Skeletal muscle cell (primary cell): ENCODE measurements at places on chromosomes 6 and 20.

DNA sequence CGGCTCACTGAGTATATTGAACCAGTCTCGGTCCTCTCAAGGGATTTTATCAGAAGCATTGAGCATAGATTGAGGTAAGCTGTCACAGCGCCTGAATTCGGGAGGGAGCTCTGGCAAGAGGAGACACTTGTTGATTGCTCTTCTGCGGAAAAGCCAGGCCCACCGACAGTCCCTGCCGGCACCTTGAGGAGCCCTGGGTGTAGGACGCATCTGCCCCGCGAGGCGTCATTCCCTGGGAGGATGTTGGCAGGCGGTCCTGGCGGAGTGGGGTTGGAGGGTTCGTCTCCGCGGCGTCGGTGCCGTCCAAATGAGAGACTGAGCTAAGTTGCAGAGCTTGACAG, 843 bp downstream of the FBXO9 start:
- DNase-seq, result no peak

DNA sequence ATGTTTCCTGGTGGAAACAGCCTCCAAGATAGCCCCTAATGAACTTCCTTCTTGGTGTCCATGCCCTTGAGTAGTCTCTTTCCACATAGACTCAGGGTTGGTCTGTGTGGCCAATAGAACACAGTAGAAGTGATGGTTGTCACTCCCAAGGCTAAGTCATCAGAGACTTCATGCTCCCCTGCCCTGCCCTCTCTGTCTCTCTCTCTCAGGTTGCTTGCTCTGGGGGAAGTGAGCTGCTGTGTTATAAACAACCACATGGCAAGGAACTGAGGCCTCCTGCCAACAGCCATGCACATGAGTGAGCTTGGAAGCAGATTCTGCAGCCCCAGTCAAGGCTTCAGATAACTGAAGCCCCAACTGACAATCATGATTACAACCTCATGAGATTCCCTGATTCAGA, 85.3 kb upstream of the SLC22A16 start:
- DNase-seq, result no peak

- DNase-seq, result no peak
Measured at GRCh38 chr6:148242180-148242579, 100.5 kb upstream of the SASH1 start.

DNA sequence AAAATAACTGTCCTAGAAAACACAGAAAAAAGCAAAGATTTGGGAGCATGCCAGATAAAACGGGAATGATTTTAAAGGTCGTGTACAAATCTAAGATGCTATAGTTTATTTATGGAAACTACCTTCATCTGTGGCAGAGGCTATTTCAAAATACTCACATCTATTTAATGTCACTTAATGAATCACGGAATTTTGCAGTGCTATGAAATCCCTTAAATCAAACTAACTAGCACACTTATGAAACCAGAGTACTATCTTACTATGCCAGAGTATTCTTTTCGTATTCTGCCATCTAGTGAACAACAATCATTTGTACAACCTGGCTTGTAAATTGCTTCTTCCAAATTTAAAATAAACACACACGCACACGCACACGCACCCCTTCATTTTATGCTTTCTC, 77.9 kb upstream of the BMP5 start:
- DNase-seq, result peak; percentile 27

- no peak for DNase-seq
Measured at GRCh38 chr6:113004470-113005270, 657.5 kb downstream of the RFPL4B start.
